ENCODE measurements at places on chromosomes 13 and 19. TPM values are rescaled to one million over a fixed set of nuclear protein-coding genes. Genes with fewer than 3 reads are reported as not detected.

DNA sequence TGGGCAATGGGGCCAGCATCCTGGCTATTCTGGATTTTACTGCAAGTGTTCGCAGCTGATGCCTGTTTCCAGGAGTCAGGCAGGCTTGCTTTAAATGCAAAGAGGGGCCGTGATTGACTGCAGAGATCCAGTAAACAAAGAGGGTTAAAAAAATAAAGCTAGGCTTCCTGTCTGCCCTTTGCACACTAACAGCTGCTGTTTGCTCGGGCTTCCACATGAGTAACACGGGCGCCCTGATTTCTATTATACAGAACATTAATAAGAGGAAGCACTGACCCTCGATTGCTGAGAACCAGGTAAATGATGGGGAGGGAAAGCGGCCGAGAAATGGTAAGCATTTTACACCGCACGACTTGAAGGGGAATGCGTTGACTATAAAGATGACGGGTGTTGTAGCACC is 254.2 kb upstream of the ZNF507 start:
- H3K36me3 ChIP-seq: no peaks in the 10 kb centered on the region
- H3K4me3 ChIP-seq: no peak overlapping the region
- no peaks in the 10 kb centered on the region for H3K4me1 ChIP-seq
- no peak overlapping the region for H3K27ac ChIP-seq
- DNase-seq: no peak

DNA sequence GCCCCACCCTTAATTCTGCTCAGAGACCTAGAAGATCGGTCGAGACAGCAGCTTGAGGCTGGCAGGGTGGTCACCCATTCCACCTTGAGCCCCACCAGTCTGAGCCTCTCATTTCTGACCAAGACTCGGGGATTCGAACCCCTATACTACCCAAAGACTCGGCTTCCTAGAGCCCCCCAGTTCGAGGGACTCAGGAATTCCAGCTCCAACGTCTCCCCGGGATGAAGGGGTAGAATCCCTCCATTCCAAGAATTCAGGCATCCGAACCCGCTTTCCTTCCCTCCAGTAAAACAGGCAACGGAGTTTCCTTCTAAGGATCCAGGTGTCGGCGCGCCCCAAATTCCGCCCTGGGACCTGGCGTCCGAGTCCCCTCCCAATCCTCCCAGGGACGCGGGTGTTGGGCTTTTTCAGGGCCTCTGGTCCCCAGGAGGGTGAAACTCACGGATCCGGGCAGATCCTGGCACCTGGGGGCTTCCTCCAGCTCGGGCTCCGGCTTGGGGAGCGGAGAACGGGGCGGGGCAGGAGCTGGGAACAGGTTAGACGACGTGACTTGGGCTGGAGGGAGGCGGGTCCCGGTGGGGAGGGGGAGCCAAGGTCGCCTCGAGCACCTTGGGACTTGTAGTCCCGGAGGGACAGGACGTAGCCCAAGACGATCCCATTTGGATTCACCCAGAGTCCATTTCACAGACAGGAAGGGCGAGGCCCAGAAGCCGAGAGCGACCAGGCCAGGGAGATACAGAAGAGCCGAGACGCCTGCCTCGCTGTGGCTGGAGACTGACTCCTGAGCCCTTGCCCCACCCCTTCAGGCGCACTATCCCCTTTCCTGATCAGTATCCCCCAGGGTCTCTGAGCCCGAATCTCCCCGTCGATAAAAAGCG is at the start of gene PPP1R13L:
Gene PPP1R13L (minus strand): TSS at position 513 of the 878 bp plus-strand sequence. CDS start 6,751 bp downstream, outside the sequence.
- DNase-seq: peak; percentile 94
- H3K27me3 ChIP-seq: no peaks in the 10 kb centered on the region
- peaks cover 19% of the 10 kb centered on the region for H3K36me3 ChIP-seq
- H3K4me1 ChIP-seq: peaks cover 35% of the 10 kb centered on the region
- peak within 1 kb of the TSS; percentile 98 for H3K4me3 ChIP-seq

- DNase-seq: peak; percentile 58
- peaks cover 16% of the 10 kb centered on the region for H3K4me1 ChIP-seq
- H3K27ac ChIP-seq: peak overlapping the region; percentile 93
- no peaks in the 10 kb centered on the region for H3K27me3 ChIP-seq
- H3K4me3 ChIP-seq: peak overlapping the region; percentile 80
- H3K36me3 ChIP-seq: no peaks in the 10 kb centered on the region
Measured at GRCh38 chr13:24511019-24511815, 1.4 kb downstream of the PARP4 start.

- H3K27me3 ChIP-seq: peaks cover 8% of the 10 kb centered on the region
- no peak overlapping the region for H3K4me3 ChIP-seq
- H3K36me3 ChIP-seq: no peaks in the 10 kb centered on the region
Measured at GRCh38 chr13:112325920-112326645, 50.1 kb upstream of the SPACA7 start.

- H3K27ac ChIP-seq: no peak overlapping the region
- no peak overlapping the region for H3K4me3 ChIP-seq
- H3K4me1 ChIP-seq: no peaks in the 10 kb centered on the region
- H3K27me3 ChIP-seq: no peaks in the 10 kb centered on the region
- DNase-seq: no peak
Measured at GRCh38 chr19:21466627-21467026, 38.8 kb upstream of the ZNF429 start.

GRCh38 chr19:38733493-38734175 is 10.6 kb downstream of the CAPN12 start:
- peaks cover 22% of the 10 kb centered on the region for H3K4me1 ChIP-seq
- no peak for DNase-seq
- peak overlapping the region; percentile 48 for H3K27ac ChIP-seq
- no peak overlapping the region for H3K4me3 ChIP-seq
- peaks cover 7% of the 10 kb centered on the region for H3K36me3 ChIP-seq

DNA sequence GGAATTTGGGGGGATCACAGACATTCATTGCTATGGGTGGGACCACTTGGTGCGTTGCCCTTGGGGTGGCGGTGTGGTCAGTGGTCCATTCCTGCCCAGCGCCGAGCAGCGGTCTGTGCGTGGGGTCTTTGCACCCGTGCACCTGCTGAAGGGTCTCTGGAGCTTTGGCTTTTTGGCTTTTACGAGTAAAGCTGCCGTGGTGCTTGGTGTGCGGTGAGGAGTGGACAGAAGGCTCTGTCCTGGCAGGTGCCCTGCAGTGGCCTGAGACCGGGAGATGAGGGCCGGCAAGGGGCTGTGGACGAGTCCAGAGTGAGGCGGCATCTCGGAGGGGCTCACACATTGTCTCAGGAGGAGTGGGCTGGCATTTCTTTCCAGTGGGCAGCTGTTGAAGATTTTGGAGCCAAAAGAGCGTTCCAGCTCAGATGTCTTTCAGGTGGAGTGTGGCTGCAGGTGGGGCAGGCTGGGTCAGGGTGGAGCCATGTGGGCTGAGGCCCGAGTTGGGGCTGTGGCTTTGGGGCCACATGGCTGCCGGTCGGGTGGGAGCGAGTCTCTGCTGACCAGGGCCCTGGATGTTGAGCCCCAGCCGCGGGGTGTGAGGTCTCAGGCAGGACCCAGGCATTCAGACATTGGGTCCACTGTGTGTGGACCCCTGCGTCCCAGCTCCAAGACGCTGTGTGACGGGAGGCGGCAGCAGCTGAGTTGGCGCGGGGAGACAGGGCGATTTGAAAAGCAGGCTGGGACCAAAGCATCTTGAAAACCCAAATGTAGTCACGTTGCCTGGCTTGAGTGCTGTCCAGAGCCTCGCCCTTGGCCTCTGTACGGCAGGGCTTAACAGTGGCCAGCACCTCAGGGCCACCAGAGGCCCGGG is 11.7 kb downstream of the GNA11 start:
- no peaks in the 10 kb centered on the region for H3K4me1 ChIP-seq
- no peak overlapping the region for H3K27ac ChIP-seq
- no peak overlapping the region for H3K4me3 ChIP-seq
- no peak for DNase-seq
- no peaks in the 10 kb centered on the region for H3K27me3 ChIP-seq
- H3K36me3 ChIP-seq: peaks cover 9% of the 10 kb centered on the region

- no peak overlapping the region for H3K4me3 ChIP-seq
- no peak for DNase-seq
- H3K27ac ChIP-seq: no peak overlapping the region
- H3K36me3 ChIP-seq: peaks cover 24% of the 10 kb centered on the region
- H3K4me1 ChIP-seq: peaks cover 29% of the 10 kb centered on the region
Measured at GRCh38 chr19:1038978-1039645, 795 bp upstream of the ABCA7 start.

GRCh38 chr13:27372896-27373295 is 51.5 kb upstream of the GTF3A start:
- H3K36me3 ChIP-seq: no peaks in the 10 kb centered on the region
- peaks cover 9% of the 10 kb centered on the region for H3K27me3 ChIP-seq
- H3K4me3 ChIP-seq: no peak overlapping the region
- no peaks in the 10 kb centered on the region for H3K4me1 ChIP-seq
- H3K27ac ChIP-seq: no peak overlapping the region

DNA sequence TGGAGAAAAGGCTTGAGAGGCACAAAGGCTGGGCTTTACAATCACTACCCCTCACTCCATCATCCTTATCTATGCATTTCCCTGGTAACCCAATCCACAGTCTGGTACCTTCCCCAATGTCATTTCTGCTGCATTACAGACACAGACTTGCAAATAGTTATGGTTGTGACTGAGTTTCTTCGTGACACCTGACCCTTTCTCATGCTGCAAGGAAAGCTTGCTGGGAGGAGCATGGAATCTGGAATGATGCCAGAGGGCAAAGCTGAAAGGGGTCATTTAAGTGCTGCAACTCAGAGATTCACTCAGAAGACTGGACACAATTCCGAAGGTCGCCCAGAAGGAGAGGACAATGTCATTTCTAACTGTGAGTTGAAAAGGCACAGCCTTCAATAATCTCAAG is at the start of gene LGALS16:
Gene LGALS16 (plus strand): TSS at position 301 of the 400 bp plus-strand sequence. CDS start 49 bp downstream, at position 350.
- H3K27me3 ChIP-seq: no peaks in the 10 kb centered on the region
- no peaks in the 10 kb centered on the region for H3K36me3 ChIP-seq
- H3K4me1 ChIP-seq: no peaks in the 10 kb centered on the region
- H3K27ac ChIP-seq: no peak within 1 kb of the TSS
- H3K4me3 ChIP-seq: no peak within 1 kb of the TSS

DNA sequence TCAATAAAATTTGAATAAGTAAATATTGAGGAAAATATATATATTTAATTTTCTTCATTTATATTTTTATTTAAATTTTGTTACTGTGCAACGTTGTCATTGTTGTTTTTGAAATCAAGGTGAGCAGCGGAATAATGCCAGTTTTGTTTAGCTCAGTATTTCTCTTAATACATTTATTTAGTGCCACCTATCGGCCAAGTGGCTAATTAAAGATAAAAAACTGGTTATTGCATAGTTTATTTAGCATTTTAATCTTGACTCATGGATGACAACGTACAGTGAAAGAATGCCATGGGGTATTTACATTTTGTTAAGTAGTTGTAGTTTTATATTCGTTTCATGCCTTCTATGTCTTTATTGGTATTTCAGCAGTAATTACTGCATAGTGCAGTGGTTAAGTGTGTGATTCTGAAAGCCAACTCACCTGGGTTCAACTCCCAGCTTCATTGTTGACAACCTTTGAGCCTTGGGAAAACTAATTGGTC is 265.9 kb downstream of the MYO16 start:
- H3K27ac ChIP-seq: no peak overlapping the region
- H3K36me3 ChIP-seq: no peaks in the 10 kb centered on the region
- no peak for DNase-seq
- peaks cover 3% of the 10 kb centered on the region for H3K4me1 ChIP-seq
- no peaks in the 10 kb centered on the region for H3K27me3 ChIP-seq

GRCh38 chr19:6126335-6126974 is 9.0 kb upstream of the ACSBG2 start:
- H3K36me3 ChIP-seq: no peaks in the 10 kb centered on the region
- H3K27me3 ChIP-seq: no peaks in the 10 kb centered on the region
- H3K27ac ChIP-seq: no peak overlapping the region
- DNase-seq: peak; percentile 67
- no peaks in the 10 kb centered on the region for H3K4me1 ChIP-seq

DNA sequence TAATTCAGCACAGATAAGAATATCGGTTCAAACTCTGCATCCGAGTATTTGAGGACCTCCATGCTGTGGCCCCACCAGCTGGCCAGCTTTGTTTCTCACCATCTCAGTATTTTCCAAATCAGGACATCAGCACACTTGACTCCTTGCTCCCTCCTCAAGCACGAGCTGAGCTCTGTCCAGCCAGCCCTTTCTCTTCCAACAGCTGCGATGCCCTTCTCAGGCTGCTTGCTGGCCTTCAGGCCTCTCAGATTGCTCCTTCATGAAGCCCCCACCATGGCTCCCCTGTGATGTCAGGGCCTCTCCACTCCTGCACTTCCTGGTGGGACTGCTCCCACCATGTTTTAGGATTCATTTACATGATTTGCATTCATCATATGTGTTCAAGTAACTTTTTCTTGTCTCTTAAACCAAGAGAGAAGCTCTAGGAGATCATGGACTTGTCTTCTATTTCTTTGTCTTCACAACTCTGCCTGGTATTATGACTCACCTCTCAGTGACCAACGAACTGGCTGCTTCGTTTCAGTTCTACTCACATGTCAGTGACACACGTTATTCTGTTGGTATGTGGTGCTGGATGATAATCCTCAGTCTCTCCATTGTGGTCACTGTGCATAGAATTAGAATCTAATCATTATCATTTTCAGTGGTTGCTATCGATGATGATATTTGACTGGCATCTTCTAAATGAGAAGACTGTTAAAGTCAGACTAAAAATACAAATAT is 471.7 kb downstream of the EFNB2 start:
- H3K27me3 ChIP-seq: no peaks in the 10 kb centered on the region
- DNase-seq: peak; percentile 11
- no peaks in the 10 kb centered on the region for H3K36me3 ChIP-seq
- no peaks in the 10 kb centered on the region for H3K4me1 ChIP-seq

GRCh38 chr19:33813391-33814101 is 16.9 kb downstream of the KCTD15 start:
- H3K27me3 ChIP-seq: no peaks in the 10 kb centered on the region
- no peak overlapping the region for H3K27ac ChIP-seq
- H3K4me1 ChIP-seq: peaks cover 4% of the 10 kb centered on the region
- peaks cover 20% of the 10 kb centered on the region for H3K36me3 ChIP-seq

DNA sequence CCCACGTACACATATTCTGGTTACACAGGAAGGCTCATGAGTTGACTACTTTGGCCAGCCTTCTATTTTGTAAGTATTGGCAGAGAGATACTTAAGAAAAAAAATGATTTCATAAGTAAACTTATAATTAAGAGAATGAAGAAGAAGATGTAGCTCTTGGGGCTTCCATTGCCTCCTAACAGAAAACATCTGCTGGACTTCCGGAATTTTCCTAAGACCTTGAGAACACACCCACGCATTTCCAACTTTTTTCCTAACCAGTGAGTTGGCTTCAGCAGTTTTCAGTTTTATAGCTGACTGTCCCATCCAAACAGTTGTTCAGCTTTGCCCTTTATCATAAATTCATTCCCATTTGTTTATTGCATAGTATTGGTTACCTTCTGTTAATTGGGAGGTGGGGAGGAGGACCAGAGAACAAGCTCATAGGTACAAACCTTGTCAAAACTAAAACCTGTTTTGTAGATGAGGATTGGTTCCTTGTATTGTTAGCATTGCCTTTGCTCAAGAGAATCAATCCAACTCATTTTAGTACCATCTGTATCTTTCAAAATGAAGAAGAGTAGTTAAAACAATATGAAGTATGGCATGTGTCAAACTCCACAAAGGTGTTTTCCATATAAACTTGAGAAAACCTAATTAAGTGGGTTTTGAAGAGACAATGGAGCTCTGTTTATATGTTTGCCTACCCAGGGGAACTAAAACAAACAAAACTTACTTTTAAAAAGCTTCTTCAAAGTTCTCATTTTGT is 93.9 kb downstream of the COL4A2 start:
- DNase-seq: no peak
- no peaks in the 10 kb centered on the region for H3K36me3 ChIP-seq
- H3K4me3 ChIP-seq: no peak overlapping the region
- no peak overlapping the region for H3K27ac ChIP-seq
- H3K4me1 ChIP-seq: peaks cover 6% of the 10 kb centered on the region

Gene MUC16
- polyA plus RNA-seq: 0.04 TPM

Gene GGACT
- polyA plus RNA-seq: 6.2 TPM

Gene RAB8A
- polyA plus RNA-seq: 116 TPM

Gene NFIX
- 5.2 TPM for polyA plus RNA-seq

All from keratinocyte (primary cell).